ENCODE measurements at places on chromosomes 4 and X.
A peak's percentile ranks its signal among the peaks of the same experiment; 100 is the strongest.

GRCh38 chr4:13544606-13545393 lies 492 bp upstream of the NKX3-2 start:
- peak; percentile 55 for DNase-seq

DNA sequence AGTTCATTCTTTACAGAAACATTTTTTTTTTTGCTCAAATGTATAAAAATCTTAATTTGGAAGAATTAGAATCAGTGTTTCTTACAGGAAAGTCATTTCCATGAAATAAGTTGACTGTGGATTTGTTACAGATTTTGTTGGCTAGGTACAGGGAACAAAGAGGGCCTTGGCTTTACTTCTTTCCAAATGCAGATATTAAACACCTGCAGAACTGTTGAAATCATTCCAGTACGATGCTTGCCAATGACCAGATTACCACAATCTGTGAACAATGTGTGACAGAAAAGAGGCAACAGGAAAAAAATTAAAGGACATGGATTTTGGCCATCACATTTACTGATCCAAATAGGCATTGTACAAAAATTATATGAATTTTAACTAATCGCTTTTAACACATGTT lies 70.8 kb downstream of the ANXA10 start:
- DNase-seq = no peak

GRCh38 chrX:96692454-96692853 lies 7.8 kb downstream of the DIAPH2 start:
- no peak for DNase-seq

- DNase-seq = no peak
Measured at GRCh38 chrX:118239913-118240698, 105.8 kb upstream of the WDR44 start.

DNA sequence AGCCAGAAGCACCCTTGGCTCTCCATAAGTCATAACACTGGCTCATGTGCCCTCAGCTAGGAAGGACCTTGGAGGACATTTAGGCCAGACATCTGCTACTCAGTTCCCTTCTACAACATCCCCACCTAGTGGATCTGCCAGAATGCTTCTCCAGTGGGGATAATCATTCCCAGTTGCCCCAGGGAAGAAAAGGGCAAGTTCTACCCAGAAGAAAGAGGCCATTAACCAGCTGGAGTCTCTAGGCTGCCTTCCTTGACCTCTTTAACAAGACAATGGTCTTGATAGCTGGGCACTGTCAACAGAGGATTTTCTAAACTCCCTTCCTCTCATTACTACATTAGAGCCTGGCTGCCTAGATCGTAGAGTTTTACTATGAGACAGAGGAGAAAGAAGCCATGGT lies 42.0 kb downstream of the LGI2 start:
- peak; percentile 33 for DNase-seq

GRCh38 chrX:153052534-153052933 lies 3.7 kb upstream of the PNMA3 start:
- no peak for DNase-seq

GRCh38 chr4:41573502-41574001 lies 35.6 kb downstream of the LIMCH1 start:
- no peak for DNase-seq

GRCh38 chr4:17188125-17188524 lies 289.7 kb upstream of the LDB2 start:
- no peak for DNase-seq

DNA sequence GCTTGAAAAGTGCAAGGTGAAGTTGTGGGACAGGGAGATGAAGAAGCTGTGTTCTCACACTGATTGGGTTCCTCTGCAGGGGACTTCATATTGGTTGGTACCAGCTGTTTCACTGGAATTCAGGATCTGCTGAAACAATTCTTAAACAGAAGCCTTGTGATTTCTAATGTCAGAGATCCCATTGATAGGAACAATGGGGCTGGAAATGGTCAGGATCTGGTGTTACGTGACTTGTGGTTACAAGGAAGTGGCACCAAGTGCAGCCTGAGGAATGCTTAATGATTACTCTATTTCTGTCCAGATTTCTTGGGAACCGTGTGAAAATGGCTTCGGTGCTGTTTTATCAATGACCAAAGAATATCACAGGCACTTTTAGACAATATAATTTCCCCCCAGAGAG lies 68.1 kb downstream of the MOSPD2 start:
- DNase-seq = no peak

DNA sequence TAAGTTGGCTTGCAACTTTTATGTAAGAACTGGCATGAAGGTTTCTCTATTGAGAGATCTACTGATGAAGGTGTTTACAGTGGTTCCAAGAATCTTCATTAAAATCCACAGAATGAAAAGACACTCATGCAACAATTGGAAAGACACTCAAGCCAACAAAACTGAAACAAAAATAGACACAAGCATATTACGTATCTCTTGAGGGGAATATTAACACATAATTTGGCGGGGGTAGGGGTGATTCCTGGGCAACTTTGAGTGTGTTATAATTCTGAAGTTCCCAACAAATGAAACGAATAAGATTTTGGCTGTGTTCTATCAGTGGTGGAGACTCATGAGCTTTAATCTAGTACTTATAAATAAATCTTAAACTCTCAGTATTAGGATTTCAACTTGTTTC lies 75.1 kb downstream of the SPATA18 start:
- DNase-seq = no peak

DNA sequence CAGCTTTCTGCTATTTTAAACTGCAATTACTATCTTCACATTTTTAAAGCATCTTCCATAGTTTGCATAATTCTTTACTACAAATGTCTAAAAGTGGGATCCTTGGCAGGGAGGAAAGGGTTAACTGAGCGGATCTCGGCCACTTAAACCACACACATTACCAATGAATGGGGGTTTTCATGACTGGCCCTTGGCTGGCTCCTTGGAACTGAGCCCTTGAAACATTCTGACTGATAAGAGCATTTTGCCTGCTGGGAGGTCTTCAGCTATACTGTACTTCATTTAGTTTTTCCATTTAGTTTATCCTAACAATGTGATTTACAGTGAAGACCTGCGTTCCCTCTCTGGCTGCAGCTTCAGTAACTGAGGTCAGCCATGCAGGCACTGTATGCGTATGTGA lies 31.7 kb upstream of the MFAP3L start:
- no peak for DNase-seq

GRCh38 chr4:104418286-104418685 lies 76.4 kb downstream of the CXXC4 start:
- no peak for DNase-seq

DNA sequence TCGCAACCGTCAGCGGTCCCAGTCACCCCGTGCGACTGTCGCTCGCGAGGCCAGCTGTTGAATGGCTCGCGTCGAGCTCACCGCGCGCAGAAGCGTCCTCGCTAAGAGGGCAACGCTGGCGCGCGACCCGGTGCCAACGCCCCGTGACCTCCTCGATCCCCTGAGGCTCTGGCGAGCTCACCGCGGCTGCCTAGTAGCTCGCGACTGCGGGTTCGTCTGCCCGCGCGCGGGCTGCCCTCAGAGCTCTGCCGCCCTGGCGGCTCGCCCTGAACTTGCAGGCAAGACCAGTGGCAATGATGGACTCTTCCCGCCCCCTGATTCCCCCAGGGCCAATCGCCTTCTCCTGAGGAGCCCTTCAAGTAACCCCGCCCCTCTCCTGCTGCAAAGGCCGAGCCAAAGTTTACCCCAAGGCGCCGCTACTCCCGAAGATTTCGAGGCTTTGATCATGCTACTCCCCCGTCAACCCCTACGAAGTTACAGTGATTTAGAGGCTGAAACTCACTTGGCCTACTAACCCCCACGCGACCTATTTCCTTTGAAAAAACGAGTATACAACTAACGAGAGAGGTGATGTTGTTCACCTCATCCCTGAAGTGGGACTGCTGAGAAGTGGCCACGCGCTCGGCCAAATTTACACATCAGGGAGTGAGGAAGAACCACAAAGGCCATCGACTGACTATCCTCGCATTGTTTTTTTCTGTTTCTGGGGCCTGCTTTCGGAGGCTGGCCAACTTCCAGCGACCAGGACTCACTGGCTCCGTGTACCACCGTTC lies 37.5 kb downstream of the PGRMC1 start:
- DNase-seq = peak; percentile 11

DNA sequence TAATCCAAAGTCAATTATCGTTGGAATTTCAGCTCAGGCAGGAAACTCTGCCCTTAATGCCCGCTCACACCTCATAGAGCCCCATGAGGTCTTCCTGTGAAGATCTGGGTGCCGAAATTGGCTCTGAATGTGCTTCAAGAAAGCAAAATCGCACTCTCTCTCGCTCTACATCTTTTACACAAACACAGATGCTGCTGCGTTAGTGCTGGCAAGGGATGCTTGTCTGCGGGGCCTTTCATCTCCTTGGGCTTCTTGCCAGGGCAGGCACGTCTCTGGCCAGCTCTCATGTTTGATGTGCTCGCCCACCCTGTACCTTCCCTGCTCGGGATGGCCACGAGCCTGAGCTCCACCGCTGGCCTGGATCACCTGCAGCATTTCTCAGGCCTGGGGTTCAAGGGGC lies 66.5 kb downstream of the CLCN4 start:
- no peak for DNase-seq

- no peak for DNase-seq
Measured at GRCh38 chr4:52867163-52867562, 5.0 kb downstream of the RASL11B start.

DNA sequence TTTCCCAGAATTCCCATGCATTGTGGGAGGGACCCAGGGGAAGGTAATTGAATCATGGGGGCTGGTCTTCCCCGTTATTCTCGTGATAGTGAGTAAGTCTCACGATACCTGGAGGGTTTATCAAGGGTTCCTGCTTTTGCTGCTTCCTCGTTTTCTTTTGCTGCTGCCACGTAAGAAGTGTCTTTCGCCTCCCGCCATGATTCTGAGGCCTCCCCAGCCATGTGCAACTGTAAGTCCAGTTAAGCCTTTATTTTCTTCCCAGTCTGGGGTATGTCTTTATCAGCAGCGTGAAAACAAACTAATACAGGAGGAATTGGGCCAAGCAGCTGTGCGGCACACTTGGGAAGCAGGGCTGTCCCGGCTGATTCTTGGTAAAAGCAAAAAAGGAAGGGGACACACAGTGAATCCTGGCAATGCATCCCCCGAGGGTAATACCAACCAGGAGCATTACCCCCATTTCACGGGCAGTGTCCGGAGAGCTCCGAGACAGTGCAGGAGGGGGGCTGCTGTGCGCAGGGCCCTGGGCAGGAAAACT lies 185.7 kb downstream of the AFAP1 start:
- no peak for DNase-seq

DNA sequence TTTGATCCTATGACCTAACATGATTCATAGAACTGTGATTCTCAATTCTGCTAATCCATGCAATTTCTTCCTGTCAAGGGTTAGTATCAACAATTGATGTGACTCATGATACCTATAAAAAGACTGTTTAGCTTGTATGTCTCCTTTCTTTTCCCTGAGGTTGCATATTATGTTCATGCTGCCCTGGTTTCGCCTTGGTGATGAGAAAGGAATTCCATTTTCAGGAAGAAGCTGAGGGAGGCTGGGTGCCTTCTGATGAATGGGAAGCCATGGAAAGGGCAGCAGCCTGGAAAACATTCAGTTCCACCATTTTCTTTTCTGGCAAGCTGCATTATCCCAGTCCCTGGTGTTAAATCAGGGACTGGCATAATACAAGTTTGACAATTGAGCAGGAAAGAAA lies 976.5 kb downstream of the RPA4 start:
- DNase-seq = peak; percentile 65

DNA sequence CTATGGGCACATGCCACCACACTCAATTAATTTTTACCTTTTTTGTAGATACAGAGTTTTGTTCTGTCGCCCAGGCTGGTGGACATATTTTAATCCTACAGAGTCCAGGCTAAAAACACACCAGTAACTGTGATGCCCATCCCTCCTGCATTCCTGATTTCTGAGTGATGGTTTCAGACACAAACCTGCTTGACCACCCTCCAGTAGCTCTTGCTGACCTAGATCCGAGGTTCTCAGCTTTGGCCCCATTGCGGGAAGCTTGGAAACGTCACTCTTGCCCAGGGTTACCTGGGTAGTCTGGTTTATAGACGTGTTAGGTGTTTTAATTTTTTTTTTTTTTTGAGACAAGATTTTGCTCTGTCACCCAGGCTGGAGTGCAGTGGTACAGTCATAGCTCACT lies 7.5 kb downstream of the CD99 start:
- DNase-seq = no peak

- DNase-seq = no peak
Measured at GRCh38 chr4:40199999-40200874, 3.4 kb downstream of the RHOH start.

GRCh38 chrX:40174001-40174853 lies 76.5 kb upstream of the BCOR start:
- DNase-seq = no peak

DNA sequence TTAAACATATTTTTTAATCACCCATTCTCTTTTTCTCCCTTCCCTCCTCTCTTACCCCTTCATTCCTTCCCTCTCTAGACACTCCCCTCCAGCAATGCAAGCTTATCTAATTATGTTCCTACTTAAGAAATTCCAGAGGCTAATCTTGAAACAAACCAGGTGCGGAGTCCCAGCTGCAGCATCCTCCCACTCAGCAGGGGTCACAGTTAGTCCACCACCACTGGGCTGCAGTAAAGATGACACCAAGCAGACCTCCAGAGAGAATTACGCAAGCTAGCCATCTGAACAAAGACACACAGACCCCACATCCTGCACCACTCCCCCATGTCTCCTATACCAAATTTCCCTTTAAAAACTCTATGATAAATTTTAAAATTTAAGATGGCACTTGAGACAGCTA lies 13.9 kb upstream of the SEC24B start:
- no peak for DNase-seq

- DNase-seq = no peak
Measured at GRCh38 chrX:11867610-11868345, 109.7 kb downstream of the MSL3 start.

GRCh38 chr4:67725132-67725531 lies 24.2 kb upstream of the UBA6 start:
- DNase-seq = no peak

DNA sequence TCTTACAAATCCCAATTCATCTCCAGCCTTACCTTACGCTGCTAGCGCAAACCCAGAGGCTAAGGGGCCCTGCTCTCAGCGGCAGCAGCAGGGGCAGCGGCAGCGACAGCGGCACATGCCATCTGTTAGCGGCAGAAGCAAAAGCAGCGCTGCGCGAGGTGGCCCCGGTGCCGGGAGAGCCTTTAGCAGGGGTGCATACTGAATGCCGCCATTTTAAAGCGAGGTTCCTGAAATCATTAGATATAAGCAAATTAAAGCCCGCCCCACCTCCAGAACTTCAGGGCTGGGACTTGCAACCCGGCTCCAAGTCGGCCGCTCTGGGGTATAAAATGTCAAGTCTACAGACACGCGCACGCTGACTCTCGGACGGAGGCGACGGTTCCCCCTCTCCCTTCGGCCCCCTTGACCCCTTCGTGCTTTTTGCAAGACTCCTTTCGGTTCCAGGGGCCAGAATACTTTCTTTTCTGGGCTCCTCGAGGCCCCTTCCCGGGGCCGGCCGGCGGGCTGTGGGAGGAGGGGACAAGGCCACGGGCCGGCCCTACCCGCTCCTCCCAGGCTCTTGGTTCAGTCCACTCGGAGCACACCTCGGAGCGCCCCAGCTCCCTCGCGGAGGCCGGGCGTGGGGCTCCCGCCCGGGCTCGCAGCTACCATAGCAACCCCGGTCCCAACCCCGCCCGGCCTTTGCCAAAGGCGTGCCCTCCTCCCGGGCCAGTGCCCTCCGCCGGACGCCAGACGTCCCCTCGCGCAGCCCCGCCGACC lies at the start of gene MBNL3:
Gene MBNL3 (minus strand): TSS at position 220 of the 759 bp plus-strand sequence. CDS start 49,427 bp downstream, outside the sequence.
- DNase-seq = no peak

- peak; percentile 34 for DNase-seq
Measured at GRCh38 chr4:6732441-6733357, 16.7 kb downstream of the BLOC1S4 start.

All from kidney glomerular epithelial cell (primary cell).